G401 (cell line): ENCODE measurements at places on chromosomes 1 and 21. TPM values are rescaled to one million over a fixed set of nuclear protein-coding genes. Genes with fewer than 3 reads are reported as not detected.

Gene PGBD5
- total RNA-seq = 1.5 and 3.6 TPM in 2 replicates

Gene RNF186
- not detected in 2 replicates for total RNA-seq

Gene LAPTM5
- 0.18 TPM in 1 of 2 replicates, not detected in the other for total RNA-seq

Gene RGS18
- total RNA-seq = not detected in 2 replicates

Gene MPL
- total RNA-seq = not detected in 2 replicates

Gene DMRTA2
- total RNA-seq = not detected in 2 replicates

Gene ZRANB2
- total RNA-seq = 32.1 and 50.5 TPM in 2 replicates

Gene LIX1L
- total RNA-seq = 31.7 and 32.1 TPM in 2 replicates

Gene CHIA
- not detected in 2 replicates for total RNA-seq

Gene RHCE
- total RNA-seq = 0.17 and 1.6 TPM in 2 replicates

Gene SPATC1L
- total RNA-seq = 5.9 and 11.2 TPM in 2 replicates

Gene LIN28A
- 77.8 and 94.7 TPM in 2 replicates for total RNA-seq

Gene CD1C
- not detected in 2 replicates for total RNA-seq

Gene CFAP107
- total RNA-seq = not detected in 2 replicates

Gene FOXO6
- total RNA-seq = 0.51 and 1.5 TPM in 2 replicates

Gene HUNK
- total RNA-seq = 0.06 and 0.07 TPM in 2 replicates

Gene TSNAX
- total RNA-seq = 27.4 and 28.0 TPM in 2 replicates

Gene COL8A2
- total RNA-seq = 0.47 TPM in 1 of 2 replicates, not detected in the other

Gene RYR2
- total RNA-seq = not detected in 2 replicates

Gene TIAM1
- total RNA-seq = 0.03 and 0.49 TPM in 2 replicates

Gene RPE65
- not detected in 2 replicates for total RNA-seq

Gene SHE
- total RNA-seq = not detected in 2 replicates

Gene LRRC39
- 0.34 TPM in 1 of 2 replicates, not detected in the other for total RNA-seq

Gene NTNG1
- total RNA-seq = 16.3 and 30.4 TPM in 2 replicates
